ENCODE measurements at places on chromosomes 2 and 18.

DNA sequence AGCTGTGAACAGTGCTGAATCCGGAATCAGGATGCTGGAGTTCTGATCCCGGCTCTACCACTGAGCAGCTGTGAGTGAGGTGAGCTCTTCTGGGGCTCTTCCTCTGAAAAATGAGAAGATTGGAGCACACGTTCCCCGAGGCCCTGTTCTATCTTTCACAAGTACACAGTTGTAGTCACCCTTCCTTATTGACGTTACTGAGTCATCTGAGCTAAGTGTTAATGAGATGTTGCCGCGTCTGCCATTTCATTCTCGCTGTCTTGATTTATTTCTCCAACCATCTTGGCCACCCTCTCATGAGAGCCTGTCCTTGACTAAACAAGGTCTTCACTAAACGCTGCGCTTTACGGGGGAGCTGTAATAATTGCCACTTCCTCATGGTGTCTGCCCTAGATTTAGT lies 31.9 kb upstream of the EFR3B start:
- no peak for DNase-seq

- DNase-seq, result peak; percentile 24
These were observed 189.8 kb upstream of the NABP1 start for GRCh38 chr2:191488135-191488534.

GRCh38 chr2:231957913-231958763 lies 3.4 kb upstream of the DIS3L2 start:
- no peak for DNase-seq

DNA sequence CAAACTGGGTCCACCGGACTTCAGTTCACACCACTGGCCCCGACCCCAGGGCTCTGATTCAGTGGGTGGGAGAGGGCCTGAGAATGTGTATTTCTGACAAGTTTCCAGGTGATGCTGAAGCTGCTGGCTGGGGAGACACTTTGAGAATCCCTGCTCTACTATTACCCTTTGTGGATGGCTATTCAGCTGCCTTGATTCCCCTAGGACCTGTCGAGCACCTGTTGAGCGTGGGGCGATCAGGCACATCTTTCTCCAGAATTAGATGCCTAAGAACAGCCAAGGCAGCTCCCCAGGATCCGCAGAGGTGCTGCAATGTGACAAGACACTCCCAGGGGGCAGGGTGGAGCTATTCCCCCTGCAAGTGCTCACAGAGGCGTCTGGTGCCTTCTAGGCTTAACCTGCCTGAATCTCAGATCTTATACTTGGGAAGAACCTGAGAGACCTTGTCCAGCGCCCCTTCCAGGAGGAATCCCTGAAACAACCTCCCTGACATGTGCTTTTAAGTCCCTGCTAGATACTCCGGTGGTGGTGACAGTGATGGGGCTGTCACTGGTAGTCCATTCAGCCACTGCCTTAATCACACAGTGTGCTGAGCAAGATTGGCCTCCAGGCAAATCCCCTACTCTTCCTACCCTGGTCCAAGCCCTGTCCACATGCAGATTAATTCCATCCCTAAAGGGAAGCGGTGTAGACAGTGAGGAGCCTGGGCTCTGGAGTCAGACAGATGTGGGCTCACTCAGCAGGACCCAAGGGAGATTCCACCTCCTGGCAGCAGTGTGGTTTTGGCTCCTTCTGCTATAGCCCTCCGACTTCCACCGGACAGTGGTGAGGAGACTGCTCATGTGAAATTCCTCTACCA lies 43.4 kb upstream of the OTOF start:
- DNase-seq, result no peak
